ENCODE measurements at places on chromosomes 16 and 17.

GRCh38 chr16:23650674-23651416 lies 9.6 kb downstream of the DCTN5 start:
- DNase-seq, result no peak

DNA sequence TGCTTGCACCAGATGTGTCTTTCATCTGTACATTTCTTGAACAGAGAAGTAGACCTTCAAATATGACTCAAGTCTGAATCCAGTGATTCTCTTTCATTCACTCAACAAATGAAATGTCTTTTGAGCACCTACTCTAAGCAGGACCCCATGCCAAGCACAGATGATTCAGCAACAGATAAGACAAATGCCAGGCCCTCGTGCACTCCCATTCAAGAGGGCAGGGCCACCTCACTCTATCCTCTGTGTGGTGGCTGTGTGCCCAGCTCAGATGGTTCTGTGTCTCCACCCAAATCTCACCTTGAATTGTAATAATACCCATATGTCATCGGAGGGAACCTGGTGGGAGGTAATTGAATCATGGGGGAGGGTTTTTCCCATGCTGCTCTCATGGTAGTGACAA lies 74.1 kb upstream of the NKD1 start:
- no peak for DNase-seq

DNA sequence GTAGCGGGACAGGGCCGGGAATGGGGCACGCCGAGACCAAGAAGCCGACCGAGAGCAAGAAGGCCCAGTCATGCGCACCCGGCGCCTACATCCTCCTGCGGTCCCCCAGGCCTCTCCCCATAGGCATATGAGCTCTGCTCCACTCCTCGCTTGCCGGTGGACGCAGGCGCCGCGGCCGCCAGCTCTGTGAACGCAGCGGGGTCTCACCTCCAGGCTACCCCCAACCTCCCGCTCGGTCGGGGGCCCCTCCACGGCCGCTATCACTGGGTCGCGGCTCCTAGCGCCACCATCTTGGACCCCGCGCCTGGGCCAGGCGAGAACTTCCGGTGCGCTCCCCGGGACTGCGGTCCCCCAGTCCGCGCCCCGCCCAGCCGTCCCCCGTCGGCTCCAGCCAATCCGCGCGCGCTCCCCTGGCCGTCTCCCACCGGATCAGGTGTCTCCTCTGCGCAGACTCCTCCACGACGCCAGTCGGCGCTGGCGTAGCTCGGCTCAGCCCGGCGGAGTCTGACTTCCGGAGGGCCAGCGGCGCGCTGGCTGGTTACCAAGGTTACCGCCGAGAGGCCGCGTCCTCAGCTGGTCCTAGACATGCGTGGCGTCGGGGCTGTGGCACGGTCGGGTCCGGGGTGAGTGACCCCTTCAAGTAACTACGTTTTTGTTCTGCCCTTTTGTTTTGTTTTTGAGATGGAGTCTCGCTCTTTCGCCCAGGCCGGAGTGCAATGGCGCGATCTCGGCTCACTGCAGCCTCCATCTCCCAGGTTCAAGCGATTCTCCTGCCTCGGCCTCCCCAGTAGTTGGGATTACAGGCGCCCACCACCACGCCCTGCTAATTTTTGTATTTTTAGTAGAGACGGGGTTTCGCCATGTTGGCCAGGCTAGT lies at the start of gene ZNF594:
Gene ZNF594, minus strand, starts transcription at position 328 of the 877 bp plus-strand sequence. CDS start 7,612 bp downstream, outside the sequence.
- DNase-seq, result peak; percentile 97

DNA sequence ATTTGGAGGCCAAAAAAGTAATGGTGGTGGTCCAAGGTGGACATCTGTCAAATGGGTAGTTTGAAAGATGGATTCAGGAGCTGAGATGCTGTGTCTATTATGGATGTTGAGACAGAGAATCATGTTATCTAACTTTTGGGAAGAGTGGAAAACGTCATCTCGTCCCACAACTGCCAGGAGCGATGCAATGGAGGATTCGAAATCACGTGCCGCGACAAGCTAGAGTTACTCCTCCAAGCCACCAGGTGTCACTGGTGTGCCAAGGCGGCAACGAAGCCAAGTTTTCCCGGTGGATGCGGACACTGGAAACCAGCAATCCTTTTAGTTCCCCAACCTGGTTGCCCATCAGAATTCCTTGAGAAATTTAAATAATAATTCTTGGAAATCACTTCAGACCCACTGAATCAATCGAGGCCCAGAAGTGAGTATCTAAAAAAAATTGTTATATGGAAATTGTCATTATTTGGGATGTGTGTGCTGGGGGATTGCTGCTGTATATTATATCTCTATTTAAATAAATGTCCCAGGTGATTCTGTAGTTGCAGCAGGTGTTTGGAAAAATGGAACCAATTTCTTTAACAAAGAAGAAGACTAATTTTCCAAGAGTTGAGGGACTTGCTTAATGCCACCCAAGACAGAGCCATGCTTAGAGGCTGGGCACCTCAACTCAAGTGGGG lies 206.1 kb downstream of the HAPSTR1 start:
- DNase-seq, result peak; percentile 35

Measured in NCI-H446 (cell line).